Right forelimb (tissue), 1 donor: ENCODE measurements at places on chromosomes 7 and 10.

- no peak for DNase-seq
Observed at GRCh38 chr7:17907014-17907413, 33.3 kb downstream of the SNX13 start.

GRCh38 chr10:29980084-29980483 lies 79.3 kb downstream of the JCAD start:
- no peak for DNase-seq

- DNase-seq: no peak
Observed at GRCh38 chr7:55366461-55367070, 1.4 kb downstream of the LANCL2 start.

- no peak for DNase-seq
Observed at GRCh38 chr10:28754930-28755718, 77.8 kb downstream of the BAMBI start.

DNA sequence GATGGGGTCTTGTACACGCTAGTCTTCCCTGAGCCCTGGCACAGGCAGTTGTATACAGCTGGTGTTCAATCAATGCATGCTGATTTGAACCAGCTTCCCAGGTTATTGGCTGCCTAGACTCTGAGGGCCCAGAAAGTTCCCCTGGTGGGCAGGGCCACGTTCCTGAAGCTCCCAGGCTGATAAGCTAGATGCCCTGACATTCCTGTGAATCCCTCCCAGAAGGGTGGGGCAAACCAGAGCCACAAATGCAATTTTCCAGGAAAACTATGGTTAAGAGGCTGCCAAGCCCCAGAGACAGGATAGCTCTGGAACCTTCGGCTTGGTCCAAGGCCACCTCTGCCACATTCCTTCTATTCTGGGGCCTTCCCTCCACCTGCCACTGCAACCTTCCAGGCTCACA lies 78.2 kb downstream of the FAM53B start:
- no peak for DNase-seq

- DNase-seq: peak; percentile 24
Observed at GRCh38 chr7:159114096-159114495, 30.6 kb downstream of the VIPR2 start.

GRCh38 chr7:7944619-7945282 lies 23.8 kb upstream of the GLCCI1 start:
- no peak for DNase-seq

DNA sequence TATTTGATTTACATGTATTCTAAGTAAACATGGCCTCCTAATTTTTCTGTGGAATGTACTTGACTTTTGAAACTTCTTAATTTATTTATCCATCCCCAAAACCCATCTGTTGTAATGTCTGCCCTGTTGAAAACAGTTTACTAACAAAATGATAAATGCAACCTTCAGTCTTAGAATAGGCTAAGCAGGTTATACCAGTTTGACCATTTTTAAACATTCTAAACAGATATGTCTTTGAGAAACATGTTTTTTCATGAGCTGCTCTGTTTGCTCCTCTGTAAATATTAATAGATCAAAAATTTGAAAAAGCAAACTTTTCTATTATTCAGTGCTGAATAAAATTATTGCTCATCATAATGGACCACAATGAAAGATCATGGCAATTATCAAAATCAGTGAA lies 33.4 kb upstream of the NRBF2 start:
- no peak for DNase-seq

- no peak for DNase-seq
Observed at GRCh38 chr7:137403353-137403695, 59.8 kb upstream of the PTN start.

- DNase-seq: no peak
Observed at GRCh38 chr10:108582387-108582786, 1340.9 kb downstream of the XPNPEP1 start.

DNA sequence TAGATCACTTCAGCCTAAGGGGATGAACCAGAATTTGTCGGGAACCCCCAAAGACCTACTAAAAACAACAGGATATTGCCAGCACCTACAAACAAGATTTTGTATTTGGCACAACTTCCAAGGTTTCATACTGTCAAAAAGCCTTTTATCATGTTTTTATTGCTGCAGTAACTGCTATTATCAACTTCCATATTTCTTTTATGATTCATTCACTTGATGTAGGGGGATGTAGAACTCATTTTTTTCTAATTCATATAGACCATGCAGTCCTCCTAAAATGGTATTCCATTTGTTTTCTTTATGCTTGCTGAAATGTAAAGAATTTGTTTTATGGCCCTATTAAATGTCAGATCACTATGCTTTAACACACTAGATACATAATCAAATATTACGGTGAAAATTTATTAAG lies 30.0 kb upstream of the WNT16 start:
- no peak for DNase-seq

GRCh38 chr7:2785071-2785500 lies 59.0 kb downstream of the GNA12 start:
- DNase-seq: no peak

- DNase-seq: no peak
Observed at GRCh38 chr7:44793919-44794318, 2.6 kb upstream of the PPIA start.

GRCh38 chr10:55174419-55174818 lies 373.4 kb upstream of the PCDH15 start:
- no peak for DNase-seq

DNA sequence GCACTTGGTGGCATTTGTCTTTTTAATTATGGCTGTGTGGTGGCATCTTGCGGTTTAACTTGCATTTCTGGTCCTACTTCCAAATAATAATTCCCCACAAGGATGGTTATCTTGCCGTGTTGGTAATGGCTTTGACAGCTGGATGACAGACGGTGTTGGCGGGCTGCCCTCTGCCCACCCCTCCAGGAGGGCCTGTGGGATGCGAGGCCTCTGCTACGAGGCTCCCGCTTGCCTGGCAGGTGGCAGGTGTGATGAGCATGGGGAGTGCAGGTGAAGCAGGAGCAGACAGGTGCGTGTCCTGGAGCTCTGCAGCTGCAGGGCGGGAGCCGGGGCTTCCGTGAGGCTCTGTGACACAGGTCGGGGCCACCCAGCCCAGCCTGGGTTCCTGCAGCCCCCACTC lies 11.8 kb downstream of the INPP5A start:
- DNase-seq: peak; percentile 22

DNA sequence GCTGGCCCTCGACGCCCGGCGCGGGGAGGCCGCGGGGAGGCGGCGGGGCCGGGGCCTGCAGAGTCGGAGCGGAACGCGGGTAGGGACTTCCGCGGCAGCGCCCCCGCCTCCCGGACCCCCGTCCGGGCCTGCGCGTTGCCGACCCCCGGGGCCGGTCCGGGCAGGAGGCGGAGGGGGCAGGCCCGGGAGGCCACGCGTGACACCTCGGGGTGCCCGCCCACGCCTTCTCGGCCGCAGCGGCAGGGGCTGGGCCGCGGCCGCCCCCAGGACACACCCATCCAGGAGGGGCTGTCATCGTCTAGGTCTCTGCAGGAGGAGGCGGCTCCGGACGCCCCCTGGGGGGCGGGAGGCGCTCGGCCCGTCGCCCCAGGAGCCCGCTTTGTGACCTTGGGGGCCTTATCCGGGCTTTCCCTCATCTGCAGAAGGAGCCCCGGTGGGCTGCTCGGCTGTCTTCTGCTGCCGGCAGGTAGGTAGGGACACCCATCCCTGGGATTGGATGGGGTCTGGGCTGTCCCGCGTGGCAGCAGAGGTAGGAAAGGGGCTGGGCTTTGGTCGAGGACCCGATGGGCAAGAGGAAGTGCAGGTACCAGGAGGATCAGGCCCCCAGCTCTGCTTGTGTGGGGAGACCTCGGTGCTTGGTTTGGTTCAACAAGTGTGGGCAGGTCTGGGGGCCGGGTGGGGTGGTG lies 569 bp downstream of the ZNF316 start:
- no peak for DNase-seq

GRCh38 chr10:4081685-4082111 lies 296.7 kb upstream of the KLF6 start:
- no peak for DNase-seq

DNA sequence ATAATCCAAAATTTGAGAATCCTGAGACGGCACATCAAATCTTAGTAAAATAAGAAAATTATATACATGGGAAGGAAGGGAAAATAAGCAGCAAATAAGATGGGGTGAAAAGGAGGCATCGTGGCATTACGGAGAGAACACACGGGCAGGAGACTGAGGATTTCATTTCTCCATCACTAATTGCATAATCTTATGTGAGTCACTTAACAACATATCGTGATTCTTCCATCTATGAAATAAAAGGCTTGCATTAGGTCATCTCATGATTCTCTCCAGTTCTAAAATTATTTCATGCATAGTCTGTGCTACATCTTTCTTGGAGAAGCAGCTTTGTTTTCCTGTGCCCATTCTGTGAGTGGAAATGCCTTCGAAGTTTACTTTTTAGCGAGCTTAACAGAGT lies 288.7 kb downstream of the LRMDA start:
- no peak for DNase-seq

DNA sequence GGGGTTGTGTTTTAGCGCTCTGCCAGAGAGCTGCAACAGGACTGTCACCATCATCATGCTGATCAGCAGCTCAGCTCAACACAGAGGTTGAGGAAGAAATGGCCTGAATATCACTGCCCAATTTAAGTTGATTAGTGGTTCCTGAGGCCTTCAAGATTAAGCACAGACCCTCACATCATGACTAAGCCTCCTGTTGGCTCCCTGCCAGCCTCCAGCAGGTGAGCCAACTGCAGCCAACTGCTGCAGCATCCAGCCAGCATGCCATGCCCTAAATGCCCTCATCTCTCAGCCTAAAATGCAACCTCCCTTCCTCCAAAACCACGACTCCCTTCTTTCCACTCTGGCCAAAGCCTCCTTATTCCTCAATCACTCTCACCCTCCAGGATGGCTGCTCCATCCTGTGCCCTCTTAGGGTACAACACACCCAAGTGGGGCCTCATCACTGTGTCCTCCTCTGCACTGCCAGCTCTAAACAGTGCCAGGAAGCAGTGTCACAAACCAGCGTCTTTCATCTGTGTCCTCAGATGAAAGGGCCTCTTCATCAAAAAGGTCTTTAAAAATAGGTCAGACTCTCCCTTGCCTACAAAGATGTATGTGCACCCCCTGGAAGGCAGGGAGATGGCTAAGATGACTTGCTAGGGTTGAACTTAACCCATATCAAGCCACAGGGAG lies 259.3 kb downstream of the ZEB1 start:
- DNase-seq: no peak

DNA sequence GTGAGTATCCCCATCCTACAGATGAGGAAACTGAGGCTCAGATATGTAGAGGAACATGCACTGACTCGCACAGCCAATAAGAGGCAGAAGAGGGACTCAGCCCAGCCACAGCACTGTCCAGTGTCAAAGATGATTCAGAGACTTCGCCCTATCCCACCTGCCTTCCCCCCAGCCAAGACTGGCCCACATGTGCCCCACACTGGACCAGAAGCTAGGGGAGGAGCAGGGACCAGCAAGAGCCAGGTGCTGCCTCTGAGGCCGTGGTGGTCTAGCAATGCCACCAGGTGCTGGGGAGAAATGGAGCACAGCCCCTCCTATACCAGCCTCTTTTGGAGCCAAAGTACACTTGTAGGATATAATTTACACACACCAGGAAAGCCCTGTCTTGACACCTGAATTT lies 22.3 kb downstream of the GRID1 start:
- DNase-seq: peak; percentile 5

GRCh38 chr7:140281255-140281654 lies 104.5 kb upstream of the KDM7A start:
- no peak for DNase-seq

DNA sequence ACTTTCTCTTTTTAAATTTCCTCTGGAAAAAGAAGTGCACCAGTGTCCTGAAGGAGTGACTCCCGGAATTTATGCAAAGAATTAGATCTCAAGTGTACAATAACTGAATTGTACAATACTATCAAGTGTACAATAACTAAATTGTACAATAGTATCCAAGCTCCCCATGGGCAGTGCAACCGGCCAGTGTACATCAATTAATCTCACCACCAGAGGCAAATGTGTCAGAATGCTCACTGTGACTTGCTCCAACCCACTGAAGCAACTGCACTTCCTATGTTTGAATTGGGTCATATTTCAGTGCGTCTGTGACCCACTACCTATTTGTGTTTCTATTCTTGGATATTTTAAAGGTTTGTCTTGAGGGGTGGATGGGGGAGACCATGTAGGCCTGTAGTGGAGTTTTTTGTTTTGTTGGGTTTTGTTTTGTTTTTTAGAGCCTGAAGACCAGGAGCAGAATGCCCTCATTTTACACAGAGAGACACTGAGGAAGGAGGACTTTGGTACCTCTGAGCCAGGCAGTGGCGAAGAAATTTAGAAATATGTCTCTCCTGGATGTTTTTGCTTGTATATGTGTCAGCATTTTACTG lies 78.5 kb upstream of the CTTNBP2 start:
- DNase-seq: no peak

DNA sequence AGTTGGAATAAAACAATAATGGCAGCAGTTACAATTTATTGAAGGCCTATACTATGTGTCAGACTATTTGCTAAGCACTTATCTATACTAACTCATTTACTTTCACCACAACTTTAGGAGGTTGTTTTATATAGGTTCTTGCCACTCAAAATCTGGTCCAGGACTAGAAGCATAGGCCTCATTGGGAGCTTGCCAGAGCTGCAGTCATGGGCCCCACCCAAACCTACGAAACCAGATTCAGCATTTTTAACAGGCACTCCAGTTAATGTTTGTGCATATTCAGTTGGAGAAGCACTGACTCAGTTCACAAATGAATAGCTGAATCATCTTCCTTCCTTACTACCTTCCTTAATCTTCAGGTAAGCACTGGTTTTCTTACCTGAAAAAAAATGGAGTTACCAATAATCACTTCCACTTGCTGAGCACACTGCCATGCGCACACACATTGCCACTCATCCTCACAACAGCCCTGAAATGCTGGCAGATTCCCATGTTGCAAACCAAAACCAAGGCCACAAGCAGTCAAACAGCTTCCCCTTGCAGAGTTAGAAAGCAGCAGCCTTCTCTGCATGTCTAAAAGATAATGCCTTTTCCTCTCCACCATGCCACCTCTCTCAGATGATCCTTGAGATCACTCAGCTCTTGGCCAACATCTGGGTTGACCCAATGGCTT lies 122.4 kb downstream of the SLC16A9 start:
- no peak for DNase-seq

GRCh38 chr7:44216019-44216418 lies 15.2 kb downstream of the YKT6 start:
- DNase-seq: no peak
